NCI-H187 treated with DMSO at 0.1 percent for 48 hours (cell line): ENCODE measurements at places on chromosomes 16 and 17.

- DNase-seq, result no peak
Measured at GRCh38 chr17:61659437-61659836, 68.4 kb upstream of the NACA2 start.

DNA sequence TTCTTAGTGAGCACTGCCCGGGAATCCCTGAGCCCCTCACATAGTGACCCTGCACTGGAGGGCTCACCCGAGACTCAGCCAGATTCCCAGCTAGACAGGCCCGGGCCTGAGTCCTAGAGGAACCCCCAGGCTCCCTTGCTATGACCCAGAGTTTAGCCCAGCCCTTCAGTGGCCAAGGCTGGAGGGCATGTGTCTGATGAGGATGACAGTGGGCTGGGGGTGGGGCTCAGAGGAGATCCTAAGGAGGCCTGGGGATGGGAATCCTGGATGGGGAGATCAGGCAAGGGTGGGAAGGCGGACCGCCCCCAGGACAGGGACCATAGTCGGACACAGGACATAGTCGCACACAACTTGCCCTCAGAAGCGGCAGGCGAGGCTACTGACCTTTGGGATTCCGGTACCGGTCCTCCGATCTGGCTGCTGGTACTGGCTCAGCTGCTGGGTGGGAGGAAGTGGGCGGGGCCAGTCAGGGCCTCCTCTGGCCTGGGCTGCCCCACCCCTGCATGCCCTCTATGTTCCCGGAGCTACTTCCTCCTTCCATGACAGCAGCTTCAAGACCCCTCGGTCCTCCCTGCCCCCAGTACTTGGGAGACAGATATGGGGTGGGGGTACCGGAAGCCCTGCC lies 1.1 kb downstream of the CD79B start:
- DNase-seq, result no peak

DNA sequence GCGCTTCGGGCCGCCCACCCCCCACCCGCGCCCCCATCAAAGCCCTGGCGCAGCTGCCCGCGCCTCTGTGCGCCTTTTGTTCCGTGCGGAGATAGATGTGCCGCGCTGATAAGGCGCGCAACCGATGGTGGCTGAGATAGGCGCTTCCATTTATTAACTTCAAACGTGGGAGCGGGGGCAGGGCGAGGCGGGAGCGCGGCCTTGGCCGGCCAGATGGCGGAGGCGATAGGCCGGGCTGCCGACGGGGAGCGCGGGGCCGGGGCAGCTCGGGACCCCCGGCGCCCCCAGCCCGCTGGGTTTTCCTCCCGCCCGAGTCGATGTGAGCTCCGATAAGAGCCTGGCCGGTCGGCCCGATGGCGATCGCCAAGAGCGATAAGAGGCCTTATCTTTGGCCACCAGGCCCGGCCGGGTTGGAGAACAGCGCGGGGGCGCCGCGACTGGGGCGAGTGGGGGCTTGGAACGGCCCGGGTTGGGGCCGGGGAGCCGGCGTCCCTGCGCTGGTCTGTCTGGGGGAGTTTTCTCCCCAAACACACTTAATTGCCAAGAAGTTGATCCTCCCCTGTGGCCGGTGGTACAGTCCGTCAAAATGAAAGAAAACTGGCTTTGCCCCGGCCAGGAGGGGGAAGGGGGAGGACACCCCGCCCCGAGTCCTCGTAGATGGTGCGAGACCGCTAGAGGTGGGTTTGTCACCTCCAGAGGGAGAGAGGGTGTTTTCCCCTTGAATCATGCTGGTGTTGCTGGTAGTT lies 2.7 kb downstream of the ZFPM1 start:
- DNase-seq, result no peak

DNA sequence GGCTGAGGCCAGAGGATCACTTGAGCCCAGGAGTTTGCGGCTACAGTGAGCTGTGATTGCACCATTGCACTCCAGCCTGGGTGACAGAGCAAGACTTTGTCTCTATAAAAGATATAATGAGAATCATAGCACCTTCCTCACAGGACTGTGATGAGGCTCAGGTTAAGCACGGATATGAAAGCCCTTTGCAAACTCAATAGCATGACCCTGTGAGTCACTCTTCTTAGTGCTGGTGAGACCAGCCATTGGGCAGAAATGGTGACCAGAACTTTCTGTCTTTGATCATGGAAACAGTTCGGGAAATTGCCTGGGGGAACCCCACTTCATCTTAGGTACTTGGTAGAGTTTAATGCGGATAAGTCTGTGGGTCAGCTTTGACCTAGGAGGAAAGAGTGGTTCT lies 144.2 kb downstream of the PRKCB start:
- no peak for DNase-seq

GRCh38 chr17:705011-705410 lies 9.6 kb downstream of the VPS53 start:
- no peak for DNase-seq

DNA sequence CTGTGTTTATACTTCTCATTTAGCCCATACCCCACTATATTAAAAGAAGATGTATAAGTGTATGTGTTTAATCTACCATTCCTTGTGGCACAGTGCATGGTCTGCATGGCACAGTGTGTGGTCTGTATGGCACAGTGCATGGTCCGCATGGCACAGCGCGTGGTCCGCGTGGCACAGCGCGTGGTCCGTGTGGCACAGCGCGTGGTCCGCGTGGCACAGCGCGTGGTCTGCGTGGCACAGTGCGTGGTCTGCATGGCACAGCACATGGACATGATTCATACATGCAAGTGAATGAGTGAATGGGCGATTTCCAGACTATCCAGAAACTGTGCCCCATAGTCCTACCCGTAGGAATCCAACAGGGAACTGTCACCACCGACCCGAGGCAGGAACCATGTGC lies 632.6 kb downstream of the MAF start:
- DNase-seq, result no peak

GRCh38 chr17:80765241-80765961 lies 220.8 kb downstream of the RPTOR start:
- DNase-seq, result no peak

GRCh38 chr17:43915559-43915958 lies 8.2 kb upstream of the MPP2 start:
- DNase-seq, result no peak

DNA sequence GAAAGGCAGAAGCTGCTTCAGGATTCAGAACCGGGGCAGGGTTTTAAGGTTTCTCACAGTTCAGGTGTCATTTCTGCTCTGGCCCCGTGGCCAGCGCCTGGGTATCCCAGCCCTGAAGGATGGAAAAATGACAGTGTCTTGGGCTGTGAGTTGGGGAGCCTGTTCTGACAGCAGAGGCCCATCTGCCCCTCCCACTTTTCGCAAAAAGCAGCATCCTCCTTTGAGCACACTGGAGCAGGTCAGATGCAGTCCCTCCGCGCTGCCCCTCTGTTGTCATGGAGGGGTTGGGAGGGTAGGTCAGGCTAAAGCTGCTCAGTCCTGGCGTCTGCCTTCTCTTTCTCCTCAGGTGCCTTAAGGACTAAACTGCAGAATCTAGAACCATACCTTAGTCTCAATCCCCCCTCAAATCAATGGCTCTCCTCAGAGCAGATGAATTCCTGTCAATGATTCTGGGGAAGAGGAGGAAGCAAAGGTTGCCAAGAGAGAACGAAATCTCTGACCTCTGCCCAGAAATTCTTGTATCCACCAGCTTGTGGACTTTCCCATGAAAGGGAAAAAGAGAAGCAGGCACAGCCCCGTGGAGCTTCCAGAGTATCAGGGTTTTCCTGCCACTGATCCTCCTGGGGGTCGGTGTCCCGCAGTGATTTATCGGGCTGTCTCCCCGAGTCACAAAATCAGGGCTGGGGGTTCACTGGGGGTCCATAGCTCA lies 7.3 kb downstream of the NEUROD2 start:
- no peak for DNase-seq

DNA sequence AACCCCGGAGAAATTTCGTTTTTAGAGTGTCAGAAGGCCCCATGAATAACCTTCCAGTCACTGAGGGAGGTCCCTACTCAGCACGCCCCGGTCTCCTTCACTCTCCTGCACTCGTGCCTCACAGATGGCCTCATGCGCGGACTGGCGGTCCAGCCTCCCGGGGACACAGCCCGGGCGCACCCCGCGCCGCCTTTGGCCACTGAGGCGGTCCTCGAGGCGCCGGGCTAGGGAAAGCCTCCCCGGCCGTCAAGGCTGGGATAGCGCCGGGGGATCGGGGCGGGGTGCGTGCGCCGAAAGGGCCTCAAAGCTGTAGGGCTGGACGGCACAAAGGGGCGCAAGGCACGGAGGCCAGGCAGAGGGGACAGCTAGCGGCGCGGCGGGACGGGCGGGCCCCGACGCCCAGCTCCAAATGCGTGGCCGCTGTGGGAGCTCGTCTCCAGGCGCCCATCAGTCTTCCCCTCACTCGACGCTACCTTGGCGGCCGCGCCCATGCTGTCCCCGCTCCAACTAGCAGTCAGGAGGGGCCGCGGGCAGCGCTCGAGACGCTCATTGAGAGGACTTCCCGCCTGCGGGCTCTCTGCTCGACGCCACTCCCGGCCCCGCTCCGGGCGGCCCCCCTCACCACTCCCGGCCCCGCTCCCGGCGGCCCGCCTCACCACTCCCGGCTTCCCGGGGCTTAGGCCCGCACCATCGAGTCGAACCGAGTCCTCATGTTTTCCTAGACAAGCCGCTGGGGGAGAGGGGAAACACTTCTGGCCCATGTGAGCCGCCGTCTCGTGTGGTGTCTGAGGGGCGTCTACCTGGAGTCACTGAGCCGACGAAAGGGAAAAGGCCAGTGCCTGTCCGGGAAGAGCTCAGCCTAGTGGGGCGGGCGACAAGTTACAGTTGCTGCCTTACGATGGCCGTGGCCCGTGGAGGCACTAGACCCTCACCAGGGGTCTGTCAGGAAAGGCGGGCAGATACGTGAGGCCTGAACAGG lies at the start of gene USP6:
USP6 (plus strand) TSS at position 360 of the 979 bp plus-strand sequence. CDS start 14,336 bp downstream, outside the sequence.
- no peak for DNase-seq

DNA sequence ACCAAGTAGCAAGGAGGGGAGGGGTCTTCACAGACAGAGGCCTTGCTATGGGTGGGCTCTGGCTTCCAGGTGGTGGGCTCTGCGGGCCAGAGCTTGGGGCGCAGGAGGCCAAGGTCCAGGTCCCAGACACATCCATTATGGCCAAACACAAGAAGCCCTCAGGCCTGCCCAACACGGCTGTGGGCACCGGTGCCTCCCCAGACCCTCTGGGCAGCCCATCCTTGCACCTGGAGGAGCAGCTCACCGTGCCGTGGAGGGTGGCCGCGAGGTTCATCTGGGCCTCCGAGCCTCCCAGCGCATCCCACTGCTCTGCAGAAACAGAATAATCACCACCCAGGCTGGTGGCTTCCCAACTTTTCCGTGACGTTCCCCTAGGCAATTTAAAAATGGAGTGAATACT lies 55.9 kb downstream of the TBC1D16 start:
- DNase-seq, result no peak
